ENCODE measurements at places on chromosomes 6 and 20.
A peak's percentile ranks its signal among the peaks of the same experiment; 100 is the strongest.

DNA sequence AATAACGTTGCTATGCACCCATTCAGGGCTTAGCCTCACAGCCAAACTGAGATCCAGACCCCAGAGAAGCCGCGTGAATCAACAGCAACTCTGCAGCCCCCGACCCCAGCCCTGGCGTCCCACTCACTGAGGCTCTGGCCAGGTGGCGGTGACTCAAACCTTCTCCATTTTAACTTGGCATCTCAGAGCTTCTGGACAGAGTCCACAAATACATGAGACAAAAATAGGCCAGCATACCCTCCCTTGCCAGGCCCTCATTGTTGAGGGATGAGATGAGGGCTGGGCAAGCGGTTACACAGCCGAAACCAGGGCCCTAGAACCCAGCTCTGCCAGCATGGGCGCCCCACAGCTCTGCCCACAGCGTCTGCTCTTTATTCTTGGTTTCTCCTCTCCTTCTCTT is 118.4 kb downstream of the MYLK4 start:
- no peaks in the 10 kb centered on the region for H3K36me3 ChIP-seq
- H3K27me3 ChIP-seq = peaks cover 56% of the 10 kb centered on the region
- no peak overlapping the region for H3K4me3 ChIP-seq
- H3K4me1 ChIP-seq = peaks cover 5% of the 10 kb centered on the region
- no peak for DNase-seq

DNA sequence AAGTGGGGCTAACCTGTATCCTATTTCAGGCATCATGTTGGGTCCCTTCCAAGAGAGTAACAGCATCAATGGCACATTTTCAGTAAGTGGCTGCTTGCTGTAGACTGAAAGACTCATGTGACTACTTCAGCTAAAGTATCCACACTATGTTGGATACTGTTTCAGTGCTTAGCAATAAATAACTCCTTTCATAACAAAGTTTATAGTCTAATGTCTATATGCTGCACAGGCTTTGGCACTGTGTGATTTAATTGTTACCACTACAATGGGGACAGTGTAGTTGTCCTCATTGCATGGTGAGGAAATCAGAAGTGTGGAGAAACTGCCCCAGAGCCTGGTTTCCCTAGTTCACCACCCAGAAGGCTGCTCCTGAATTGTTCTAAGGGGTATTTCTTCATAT is 318.0 kb upstream of the PTCHD4 start:
- no peak overlapping the region for H3K4me3 ChIP-seq
- no peak overlapping the region for H3K27ac ChIP-seq
- no peaks in the 10 kb centered on the region for H3K27me3 ChIP-seq
- DNase-seq = no peak
- H3K36me3 ChIP-seq = no peaks in the 10 kb centered on the region

DNA sequence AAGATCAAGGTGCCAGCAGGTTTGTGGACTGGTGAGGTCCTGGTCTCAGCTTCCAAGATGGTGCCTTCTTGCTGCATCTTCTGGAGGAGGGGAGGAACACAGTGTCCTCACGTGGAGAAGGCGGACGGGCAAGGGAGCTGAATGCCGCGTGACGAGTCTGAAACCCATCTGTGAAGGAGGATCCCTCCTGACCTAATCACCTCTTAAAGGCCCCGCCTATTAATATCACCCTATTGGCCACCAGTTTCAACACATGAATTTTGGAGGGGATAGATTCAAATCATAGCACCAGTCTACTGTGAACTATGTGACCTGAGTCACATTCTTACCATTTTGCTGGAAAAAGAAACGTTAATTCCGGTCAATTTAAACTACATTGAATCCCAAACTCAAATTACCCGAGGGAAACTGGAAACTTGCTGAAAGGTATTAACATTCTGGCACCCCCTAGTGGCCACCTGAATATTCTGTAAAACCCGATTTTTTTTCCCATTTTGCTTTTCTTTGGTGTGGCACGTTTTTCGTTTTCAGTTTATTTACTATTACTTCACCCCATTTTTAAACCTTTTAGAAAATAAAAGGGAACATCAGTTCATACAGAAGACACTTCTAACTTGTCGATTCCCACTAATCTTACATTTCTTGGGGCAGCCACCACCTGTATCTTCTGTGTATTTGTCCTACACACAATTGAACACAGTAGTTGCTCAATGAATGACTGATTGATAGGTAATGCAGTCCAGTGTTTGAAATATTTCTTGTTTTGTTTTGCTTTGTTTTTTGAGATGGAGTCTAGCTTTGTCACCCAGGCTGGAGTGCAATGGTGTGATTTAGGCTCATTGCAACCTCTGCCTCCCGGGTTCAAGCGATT is 17.9 kb upstream of the CCDC170 start:
- no peak overlapping the region for H3K27ac ChIP-seq
- no peak overlapping the region for H3K4me3 ChIP-seq
- H3K36me3 ChIP-seq = no peaks in the 10 kb centered on the region

DNA sequence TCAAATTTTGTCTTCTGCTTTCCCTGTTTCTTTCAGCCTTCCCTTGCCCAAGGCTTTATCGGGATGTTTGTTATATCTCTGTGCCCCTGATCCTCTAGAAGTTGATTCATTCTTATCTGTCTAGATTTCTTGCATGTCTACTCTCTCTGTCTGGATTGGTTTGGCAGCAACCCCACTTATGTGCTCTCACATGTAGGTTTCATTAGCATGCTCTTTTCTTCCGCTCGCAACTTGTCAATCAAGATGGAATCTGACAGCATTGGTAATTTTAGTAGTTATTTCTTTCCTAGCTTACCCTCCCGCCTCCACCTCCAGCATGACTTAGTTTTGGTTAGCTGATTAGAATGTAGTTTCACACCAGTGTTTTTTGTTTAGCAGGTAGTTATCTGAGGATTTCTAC is 39.3 kb downstream of the LRRC1 start:
- H3K4me3 ChIP-seq = no peak overlapping the region
- no peak overlapping the region for H3K27ac ChIP-seq
- no peaks in the 10 kb centered on the region for H3K27me3 ChIP-seq

DNA sequence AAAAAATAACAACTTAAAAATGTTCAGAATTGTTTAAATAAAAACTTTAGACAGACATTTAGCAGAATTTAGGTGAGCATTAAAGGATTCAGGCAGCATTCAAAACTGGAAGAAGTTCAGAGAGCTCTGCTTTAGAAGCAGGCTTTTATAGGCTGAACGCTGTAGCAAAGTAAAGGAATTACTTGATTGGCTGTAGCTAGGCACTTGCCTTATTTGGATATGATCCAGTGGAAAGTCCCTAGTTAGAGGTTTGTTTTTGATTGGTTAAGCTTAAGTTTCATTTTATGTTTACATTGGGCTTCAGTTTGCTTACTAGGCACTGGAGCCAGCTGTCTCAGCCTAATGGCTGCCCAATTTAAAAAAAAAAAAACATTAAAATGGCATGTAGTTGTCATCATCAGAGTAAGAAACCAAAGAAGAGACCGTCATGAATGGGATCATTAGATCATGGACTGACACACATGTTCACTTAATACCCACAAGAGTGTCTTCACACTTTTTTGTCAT is 65.1 kb downstream of the CBFA2T2 start:
- H3K36me3 ChIP-seq = peaks cover 29% of the 10 kb centered on the region
- peak; percentile 51 for DNase-seq
- H3K27me3 ChIP-seq = no peaks in the 10 kb centered on the region
- H3K4me3 ChIP-seq = peak overlapping the region; percentile 47
- peaks cover 29% of the 10 kb centered on the region for H3K4me1 ChIP-seq

Measured in activated naive CD4-positive, alpha-beta T cell treated with anti-CD3 and anti-CD28 coated beads, Interleukin-2, amount 10 ng/mL, durations not matched to agents 7 days and 5 days (primary cell).